Esophagus squamous epithelium (tissue), 5 donors: ENCODE measurements at places on chromosomes 2 and 18.

- DNase-seq: no peak
Measured at GRCh38 chr2:55952415-55952814, 28.8 kb upstream of the EFEMP1 start.

DNA sequence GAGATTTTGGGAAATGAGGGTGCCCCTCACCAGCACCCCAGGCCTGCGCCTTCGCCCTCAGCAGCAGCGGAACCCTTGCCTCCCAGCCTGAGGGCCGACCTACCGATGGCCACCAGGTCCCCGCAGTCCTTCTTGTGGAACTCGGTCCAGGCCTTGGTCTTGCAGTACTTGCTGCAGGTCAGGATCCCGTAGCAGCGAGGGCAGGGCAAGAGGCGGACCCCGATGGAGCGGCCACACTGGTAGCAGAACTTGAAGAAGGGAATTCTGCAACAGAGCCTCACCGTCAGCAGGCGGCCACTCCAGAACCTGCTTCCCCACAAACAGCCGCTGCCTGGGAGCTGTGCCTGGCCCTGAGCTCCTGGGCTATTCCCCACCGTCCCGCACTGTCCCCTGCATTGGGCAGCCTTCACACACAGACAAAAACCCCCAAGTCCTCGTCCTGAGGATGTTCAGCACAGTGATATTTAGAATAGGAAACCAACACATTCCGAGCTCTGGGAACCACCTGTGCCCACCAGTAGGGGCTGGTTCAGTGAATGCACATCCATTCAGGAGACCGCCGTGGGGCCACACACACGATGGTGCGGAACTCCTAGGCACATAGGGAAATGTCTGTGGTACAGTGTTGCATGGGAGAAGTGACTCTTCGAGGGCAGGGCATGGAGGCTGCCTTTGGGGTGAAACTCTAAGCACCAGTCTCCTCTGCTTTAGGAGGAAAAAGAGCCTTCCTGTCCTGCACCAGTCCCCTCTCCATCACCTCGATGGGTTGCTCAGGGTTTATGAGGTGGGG lies 45.6 kb downstream of the GPC1 start:
- no peak for DNase-seq

- DNase-seq: no peak
Measured at GRCh38 chr18:376311-376710, 108.5 kb upstream of the THOC1 start.

DNA sequence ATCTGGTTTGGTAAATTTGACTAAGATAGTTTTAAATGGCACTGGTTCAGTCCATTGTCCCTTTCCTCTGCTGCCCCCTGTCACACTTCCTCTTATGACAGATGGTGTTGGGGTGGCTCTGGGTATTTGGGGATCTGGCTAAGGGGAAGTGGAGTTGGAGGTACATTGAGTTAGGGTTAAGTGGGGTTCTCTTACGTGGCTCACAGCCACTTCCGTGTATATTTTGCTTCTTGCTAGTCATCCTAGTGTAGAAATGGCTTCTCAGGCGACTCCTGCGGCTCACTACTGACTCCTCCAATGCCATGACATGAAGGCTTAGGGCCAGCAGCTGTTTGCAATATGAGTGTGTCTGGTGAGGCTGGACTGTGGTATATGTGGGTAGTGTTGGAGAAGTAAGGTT lies 187.0 kb downstream of the HAUS1 start:
- DNase-seq: no peak

DNA sequence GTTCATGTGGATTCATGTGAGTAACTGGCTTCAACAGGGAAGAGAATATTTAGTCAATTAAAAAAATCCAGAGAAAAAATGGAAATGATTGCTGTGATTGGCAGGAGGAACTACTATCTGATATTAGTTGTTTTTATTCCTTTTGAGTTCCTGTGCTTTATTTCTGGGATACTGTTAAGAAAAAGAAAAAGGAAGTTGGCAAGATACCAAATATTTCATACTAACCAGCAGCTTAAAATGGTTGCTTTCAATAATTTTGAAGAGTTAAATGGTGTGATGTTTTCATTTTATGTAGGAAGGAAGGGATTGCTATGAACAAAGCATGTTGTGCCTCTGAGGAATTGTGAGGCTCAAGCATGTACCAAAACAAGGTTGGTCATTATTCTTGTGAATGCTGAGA lies 8.1 kb upstream of the MTX2 start:
- no peak for DNase-seq
